ENCODE measurements at places on chromosomes 12 and 14.

- no peak for DNase-seq
Measured at GRCh38 chr12:7806863-7807487, 17.8 kb downstream of the NANOG start.

DNA sequence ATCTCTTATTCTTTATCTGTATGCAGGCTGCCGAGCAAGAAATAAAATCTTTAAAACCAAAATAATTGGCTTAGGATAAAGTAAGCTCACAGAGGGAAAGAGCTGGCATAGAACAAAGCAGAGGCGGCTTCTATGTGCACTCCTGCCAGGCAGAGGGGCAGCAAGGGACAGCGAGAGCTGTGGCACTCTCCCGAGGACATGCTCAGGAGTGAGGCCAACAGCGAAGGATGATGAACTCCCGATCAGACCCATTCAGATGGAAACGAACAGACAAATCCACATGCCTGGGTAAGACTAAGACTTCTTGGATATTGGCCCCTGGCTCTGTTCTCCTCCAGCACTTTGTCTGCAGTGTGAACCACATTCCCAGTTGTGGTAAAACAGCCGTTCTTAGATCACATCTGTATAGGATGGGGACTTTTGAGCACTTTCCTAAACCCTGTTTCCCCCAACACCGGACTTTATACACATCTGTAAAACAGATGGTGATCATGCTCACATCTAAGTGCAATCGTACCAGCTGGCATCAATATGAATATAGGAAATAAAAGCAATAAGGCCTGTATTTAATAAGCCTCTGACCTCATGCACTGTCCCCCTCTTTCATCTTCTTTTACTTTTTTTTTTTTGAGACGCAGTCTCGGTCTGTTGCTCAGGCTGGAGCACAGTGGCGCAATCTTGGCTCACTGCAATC, 134.1 kb downstream of the PPM1H start:
- DNase-seq = no peak

GRCh38 chr14:44428231-44428945, 78.7 kb downstream of the FSCB start:
- no peak for DNase-seq

- DNase-seq = no peak
Measured at GRCh38 chr12:113332688-113333417, 2.1 kb downstream of the SLC8B1 start.

GRCh38 chr12:71237128-71237527, 79.3 kb upstream of the TSPAN8 start:
- DNase-seq = no peak

GRCh38 chr12:67275380-67275913, 6.3 kb downstream of the CAND1 start:
- no peak for DNase-seq

Measured in NCI-H1417 treated with DMSO at 0.1 percent for 48 hours (cell line).